ENCODE measurements at places on chromosomes 1 and 21.
A peak's percentile ranks its signal among the peaks of the same experiment; 100 is the strongest.

DNA sequence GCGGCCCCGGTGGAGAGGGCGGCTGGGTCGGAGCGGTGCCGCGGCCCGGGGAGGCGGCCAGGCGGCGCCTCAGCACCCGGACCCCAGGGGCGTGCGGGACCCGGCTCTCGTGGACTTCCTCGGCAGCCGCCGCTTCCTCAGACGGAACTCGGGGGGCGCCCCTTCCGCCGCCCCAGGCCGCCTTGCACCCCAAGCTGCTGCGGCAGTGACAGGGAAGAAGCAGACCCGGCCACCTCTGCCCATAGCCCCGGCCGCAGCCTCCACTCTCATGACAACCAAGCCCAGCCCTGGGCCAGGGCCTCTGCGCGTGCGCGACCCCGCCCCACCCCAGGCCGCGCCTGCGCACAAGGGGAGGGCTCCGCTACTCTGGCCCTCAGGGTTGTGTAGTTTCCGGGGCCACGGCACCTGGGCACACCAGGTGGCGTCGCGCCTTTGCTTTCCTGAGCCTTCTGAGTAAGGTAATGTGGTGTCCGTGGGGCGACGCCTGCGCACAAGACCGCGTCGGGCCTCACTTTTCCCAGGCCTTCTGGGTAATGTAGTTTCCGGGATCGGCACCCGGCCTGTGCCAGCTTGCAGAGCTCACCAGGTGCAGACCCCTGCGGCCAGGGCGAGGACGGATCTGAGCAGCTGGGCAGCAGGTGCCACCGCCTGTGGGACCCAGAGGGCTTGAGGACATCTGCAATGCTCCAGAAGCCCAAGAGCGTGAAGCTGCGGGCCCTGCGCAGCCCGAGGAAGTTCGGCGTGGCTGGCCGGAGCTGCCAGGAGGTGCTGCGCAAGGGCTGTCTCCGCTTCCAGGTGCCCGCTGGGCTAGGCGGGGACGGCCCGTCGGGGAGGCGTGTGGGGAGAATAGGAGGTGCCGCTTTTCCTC is at the start of the genes CEP104 and DFFB:
Gene CEP104, minus strand, starts transcription at position 289 of the 868 bp plus-strand sequence. CDS start 4,804 bp downstream, outside the sequence.
Gene DFFB, plus strand, starts transcription at position 554 of the 868 bp plus-strand sequence. Its CDS starts 128 bp downstream, at position 682.
- peak; percentile 90 for DNase-seq

DNA sequence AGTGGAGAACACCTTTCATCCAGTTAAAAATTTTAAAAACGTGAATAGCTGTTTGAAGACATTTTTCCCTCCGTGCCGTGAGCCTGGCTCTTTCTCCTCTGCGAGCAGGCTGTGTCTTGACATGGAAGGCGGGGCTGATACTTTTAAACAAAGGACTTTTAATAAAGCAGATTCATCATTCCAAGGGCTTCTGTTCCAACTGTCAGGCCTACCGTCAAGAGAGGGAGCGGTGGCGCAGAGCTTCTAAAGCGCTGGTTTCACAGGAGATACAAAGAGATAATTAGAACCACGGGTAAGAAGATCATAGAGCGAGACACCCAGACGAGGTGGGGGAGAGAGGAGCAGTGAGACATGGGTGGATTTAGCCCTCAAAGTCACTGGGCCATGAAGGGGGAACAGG is 247.4 kb upstream of the C1orf174 start:
- DNase-seq: no peak

GRCh38 chr1:184973272-184974055 is 844 bp downstream of the NIBAN1 start:
- DNase-seq: no peak

- DNase-seq: no peak
Measured at GRCh38 chr1:211648336-211648735, 27.1 kb downstream of the NEK2 start.

- DNase-seq: no peak
Measured at GRCh38 chr1:241533326-241534115, 1.3 kb downstream of the KMO start.

DNA sequence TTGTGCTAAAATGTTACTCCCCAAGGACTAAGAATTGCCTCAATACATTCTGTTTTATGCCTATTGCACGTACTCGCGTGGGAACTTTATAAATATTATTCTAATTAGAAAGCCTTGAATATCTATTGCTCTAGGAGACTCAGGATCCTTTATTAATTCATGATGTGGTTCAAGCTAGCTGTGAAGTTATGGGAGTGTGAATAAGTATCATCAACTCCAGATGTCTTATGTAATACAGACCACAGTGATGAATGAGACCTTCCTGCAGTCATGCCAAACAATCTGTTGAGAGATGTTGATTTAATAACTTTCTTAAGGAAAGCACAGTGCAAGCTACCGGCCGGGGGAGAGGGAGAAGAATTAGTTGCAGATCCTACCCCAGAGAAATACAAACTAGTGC is 519.2 kb upstream of the ZP4 start:
- no peak for DNase-seq

- DNase-seq: no peak
Measured at GRCh38 chr1:183693521-183693920, 40.4 kb upstream of the APOBEC4 start.

GRCh38 chr1:248631354-248632008 is 3.4 kb downstream of the OR2T11 start:
- DNase-seq: no peak

DNA sequence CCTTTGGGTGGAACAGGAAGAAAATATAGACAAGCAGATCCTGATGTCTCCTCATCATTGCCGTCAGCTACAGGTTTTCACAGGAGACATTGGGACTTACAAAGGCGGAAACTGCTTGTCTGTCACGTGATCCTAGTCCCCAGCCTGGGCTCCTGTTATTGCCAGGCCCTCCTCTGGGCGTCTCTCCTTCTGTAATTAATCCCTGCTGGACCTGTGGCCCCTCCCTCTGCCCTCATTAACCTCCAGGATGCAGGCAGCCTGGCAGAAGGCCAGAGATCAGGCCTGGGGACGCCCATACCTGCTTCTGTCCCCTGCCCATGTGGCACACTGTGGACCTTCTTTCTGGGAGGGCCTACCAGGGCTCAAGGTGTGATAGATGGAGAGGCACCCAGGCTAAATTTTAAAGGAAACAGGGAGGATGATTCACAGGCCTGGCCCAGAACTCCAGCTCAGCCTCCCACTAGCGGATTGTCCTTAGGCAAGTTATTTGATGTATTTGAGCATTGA is 2.4 kb downstream of the S100A5 start:
- peak; percentile 43 for DNase-seq

- no peak for DNase-seq
Measured at GRCh38 chr1:167342846-167343245, 122.2 kb downstream of the POU2F1 start.

GRCh38 chr1:82392513-82392912 is 591.8 kb downstream of the ADGRL2 start:
- no peak for DNase-seq

DNA sequence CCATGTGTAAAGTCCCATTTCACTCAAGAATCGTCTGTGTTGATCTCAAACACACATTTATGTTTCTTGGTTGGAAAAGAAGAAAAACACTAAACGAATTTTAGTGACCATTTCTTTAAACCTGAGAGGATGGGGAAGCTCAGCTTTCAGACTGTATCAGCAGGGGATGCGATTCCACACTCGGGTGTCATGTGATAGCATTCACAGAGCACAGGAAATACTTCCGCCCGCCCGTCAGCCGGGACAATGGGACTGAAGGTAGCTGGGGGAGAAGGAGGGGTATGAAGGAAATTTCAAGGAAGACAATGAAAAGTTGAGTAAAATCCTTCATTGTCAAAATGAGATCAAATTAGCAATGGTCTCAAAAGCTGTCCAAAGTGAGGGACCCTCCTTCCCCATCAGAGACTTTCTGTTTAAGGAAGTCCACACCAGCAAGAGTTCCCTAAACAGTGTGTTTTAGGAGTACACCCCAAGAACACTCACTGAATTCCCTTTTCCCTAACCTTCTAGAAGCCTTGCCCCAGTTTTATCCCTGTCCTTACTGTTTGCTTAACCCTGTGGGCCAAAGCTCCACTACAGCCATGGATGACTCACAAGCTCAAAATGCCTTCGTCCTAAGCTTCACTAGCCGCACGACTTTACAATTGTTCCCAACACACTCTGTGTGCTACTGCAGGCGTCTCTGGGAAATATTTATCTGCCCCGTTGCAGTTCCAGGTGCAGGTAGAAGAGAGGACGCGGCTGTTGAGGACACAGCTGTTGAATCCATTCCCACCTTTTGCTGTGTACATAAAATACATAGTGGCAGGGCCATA is 51.4 kb upstream of the SIM2 start:
- DNase-seq: peak; percentile 31

DNA sequence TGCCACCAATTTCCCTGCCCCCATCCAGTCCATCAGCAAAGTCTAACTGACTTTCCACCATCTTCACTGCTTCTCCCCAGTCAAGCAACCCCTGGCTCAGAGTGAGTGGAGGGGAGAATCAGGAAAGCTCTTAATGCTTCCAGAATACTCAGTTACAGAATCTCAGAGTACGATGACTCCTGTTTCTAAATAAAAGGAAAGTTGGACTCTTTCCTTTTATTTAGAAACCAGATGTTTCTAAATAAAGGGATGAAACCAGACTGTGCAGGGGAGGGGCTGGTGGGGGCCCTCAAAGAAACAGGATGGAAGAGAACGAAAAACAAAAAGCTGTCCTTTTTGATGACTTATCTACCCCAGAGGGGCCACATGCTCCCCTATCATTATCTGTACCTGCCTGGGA is 85.2 kb upstream of the PPM1J start:
- no peak for DNase-seq

GRCh38 chr1:226687426-226687825 is 51.7 kb downstream of the ITPKB start:
- DNase-seq: no peak

DNA sequence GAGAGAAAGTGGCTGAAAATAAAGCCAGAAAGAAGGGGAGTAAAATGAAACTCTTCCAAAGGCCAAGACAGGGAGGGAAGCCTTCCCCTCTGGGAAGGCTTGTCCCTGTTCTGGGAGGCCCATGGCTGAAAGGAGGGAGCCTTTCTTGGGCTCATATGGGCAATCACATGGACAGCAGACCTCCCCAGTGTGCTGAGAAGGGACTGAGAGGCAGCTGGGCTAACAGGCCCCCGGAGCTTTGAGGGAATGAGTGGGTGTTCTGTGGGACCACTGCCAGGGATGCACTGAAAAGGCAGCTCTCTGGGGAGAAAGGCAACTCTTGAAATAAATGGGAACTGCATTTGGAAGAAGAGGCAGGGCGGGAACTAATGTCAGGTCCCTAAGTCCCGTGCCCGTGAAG is 39.1 kb downstream of the KANK4 start:
- no peak for DNase-seq

DNA sequence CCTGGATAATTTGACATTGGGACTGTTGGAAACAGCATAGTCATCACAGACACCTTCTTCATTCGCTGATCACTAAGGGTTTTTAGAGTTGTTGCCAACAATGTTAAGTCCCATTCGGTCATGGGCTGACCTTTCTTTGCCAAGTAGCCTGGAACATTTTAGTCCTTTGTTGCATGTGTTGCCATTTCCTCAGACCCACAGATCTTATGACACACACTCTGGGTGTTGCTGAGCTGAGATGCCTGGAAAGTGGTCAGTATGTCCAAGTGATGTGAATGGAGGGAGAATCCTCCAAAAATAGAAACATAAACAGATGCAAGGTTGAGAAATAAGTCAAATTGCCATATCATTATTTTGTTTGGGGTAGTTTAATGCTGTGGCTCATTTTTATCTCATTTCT is 61.5 kb upstream of the GJA5 start:
- DNase-seq: no peak

DNA sequence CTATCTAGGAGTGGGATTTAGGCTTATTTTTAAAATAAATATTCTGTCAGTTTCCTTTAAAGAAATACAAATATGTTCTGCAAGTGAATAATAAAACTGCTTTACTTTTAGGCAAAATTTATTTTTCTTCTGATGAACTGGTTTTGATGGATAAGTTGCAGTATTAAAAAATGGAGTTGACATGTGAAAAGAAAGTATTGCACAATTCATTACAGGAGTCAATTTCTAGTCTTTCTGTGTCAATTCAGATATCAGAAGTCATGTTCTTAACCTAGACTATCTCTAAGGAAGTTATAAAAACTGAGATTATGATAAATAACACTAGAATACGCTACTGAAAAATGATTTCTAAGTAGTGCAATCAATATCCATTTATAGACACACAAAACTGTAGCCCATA is 270.2 kb upstream of the TMPRSS15 start:
- DNase-seq: no peak

GRCh38 chr1:180258935-180259334 is 28.9 kb downstream of the LHX4 start:
- no peak for DNase-seq

GRCh38 chr1:24893431-24893830 is 36.6 kb downstream of the RUNX3 start:
- DNase-seq: no peak

GRCh38 chr1:21509351-21510112 is at the start of gene ALPL:
TSS of gene ALPL (plus strand) at chr1:21509423. CDS start at chr1:21554082, 44,659 bp downstream.
- no peak for DNase-seq

DNA sequence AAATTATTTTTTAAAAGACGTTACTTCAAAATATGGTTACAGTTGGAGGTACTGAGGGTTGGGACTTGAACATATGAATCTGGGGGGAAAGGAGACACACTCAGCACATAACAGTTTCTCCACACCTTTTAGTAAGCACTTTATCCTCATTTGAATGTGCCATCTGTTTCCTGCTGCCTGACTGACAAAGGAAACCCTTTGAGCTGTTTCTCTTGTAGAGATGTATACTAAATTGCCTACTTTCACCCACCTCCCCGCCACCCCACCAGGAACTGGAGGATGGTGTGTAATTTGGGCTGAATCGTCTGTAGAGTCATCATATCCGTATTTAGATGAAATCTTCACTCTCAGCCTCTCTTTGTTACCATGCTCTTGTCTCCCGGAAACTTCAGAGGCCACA is 108.1 kb downstream of the KAZN start:
- DNase-seq: no peak

DNA sequence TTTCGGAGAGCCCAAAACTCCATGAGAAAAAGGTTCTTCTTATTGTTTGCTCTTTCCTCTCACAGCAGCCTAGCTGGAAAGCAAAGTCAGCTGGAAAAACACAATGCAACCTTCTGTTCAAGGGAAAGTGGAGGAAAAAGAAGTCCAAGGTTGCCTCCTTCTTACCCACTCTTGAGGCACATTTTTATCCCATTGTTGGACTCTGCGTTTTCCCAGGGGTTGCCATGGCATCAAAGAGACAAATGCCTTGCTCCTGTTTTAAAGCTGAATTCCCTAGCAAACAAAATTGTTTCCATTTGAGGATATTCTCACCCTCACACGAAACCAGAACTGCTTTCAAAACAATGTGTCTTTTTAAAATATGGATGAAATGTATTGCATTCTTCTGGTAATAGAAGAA is 45.1 kb upstream of the PALMD start:
- no peak for DNase-seq

GRCh38 chr1:31441970-31442647 is 29.1 kb downstream of the SERINC2 start:
- no peak for DNase-seq

DNA sequence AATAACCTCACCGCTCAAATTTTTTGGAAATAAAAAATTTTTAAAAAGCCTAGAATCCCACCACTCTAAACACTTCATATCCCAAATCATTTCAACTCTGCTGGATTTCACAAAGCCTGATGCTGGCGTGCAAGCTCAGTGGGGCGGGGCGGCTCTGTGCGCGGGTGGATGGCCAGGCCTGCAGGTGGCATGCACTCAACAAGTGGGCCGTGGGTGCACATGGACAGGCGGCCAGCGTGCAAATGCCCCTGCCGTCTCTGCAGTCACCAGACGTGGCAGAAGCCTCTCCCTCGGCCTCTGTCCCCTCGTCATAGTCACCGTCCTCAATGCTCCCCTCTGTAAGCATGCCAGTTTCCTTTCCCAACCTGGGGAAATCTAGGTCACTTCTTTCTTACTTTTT is 6.6 kb upstream of the PDE9A start:
- DNase-seq: no peak

GRCh38 chr21:21188513-21189195 is 190.4 kb downstream of the NCAM2 start:
- DNase-seq: no peak
